Muscle of arm (tissue), 14 donors: ENCODE measurements at places on chromosomes 7 and 10. TPM values are rescaled to one million over a fixed set of nuclear protein-coding genes. Genes with fewer than 3 reads are reported as not detected.
A peak's percentile ranks its signal among the peaks of the same experiment; 100 is the strongest.

DNA sequence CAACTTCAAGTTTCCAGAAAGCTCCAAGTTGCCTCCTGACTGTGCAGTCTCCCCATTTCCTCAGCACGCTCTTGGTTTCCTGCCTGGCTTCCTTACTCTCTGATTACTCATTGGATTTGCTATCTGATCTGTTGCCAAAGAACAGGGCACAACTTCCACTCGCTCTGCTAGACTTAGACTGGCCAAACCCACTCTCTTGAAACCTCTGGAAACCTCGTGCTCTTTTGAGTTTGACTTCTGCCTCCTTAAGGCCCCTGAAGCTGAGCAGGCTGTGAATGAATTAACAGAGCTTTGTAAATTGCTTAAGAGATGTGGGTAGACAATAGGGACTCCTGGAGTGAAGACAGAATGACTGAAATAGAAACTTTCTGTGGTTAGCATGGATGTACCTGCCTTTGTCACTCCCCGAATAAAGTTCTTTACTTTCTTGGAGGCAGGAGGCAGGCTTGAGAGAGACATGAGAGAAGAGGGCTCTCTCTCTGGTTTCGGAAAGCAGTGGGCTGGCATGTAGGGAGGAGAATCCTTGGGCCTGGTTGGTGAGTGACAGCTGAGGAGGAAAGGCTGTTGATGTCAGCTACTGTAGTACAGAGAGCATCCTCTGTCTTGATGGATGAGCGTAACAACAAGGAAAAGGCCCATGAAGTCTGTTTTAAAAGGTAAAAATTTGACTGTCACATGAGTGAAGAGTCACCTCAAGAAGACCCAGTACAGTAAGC, 70.8 kb downstream of the CHN2 start:
- no peak for DNase-seq

Gene TBXAS1
- 3.8 TPM for polyA plus RNA-seq

DNA sequence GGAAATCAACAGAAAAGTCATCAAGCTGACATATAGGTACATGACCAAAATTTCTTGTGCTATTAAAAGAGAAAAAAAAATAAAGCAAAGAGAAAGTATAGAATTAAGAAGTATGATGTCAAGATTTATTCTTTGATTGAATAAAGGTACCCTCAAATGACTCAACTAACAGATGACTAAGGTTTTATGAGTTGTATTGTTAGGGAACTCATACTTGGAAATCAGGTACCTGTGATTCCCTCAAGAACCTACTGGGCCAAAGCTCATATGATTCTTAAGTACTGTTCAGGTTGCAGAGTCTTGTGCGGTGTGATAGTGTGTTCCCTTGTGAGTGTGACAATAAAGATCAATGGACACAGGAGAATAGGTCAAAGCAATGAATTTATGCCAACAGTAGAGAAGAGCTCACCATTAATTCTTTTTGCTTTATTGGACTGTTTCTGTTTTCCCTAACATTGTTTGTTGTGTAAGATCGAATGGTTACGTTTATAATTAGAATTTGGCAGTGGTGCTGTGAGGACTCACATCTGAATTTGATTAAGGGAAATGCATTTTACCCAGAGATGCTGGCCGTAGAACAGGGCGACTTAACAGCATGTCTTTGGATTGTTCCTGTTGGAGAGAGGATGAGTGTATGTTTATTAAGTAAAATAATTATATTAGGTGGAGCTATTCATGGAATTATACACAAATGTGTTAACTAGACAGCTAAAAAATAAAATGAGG, 293.2 kb upstream of the SEMA3D start:
- peak; percentile 70 for DNase-seq

GRCh38 chr7:158017111-158018097, 570.2 kb downstream of the PTPRN2 start:
- peak; percentile 11 for DNase-seq

- no peak for DNase-seq
Observed at GRCh38 chr7:101864039-101864438, 46.6 kb downstream of the CUX1 start.

- DNase-seq = no peak
Observed at GRCh38 chr10:35056133-35056532, 34.0 kb downstream of the CUL2 start.

DNA sequence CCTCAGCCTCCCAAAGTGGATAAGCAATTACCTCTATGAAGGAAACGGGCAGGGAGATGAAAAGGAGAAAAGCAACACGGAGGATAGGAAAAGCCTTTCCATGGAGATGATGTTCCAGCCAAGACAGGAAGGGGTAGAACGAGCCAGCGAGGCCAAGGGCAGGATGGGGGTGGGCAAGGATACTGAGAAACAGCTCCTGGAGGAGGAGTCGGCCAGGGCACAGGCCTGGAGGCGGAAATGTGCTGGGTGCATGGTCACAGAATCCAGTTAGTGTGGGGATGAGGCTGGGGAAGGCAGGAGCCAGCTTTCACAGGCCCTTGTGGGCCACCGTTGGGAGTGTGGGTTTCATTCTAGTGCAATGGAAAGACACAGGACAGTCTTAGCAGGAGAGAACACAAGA, 162.6 kb downstream of the JAZF1 start:
- no peak for DNase-seq

- DNase-seq = peak; percentile 93
Observed at GRCh38 chr10:78805176-78805575, 263.6 kb upstream of the ZMIZ1 start.

- no peak for DNase-seq
Observed at GRCh38 chr7:18347170-18347569, 148.4 kb upstream of the HDAC9 start.

DNA sequence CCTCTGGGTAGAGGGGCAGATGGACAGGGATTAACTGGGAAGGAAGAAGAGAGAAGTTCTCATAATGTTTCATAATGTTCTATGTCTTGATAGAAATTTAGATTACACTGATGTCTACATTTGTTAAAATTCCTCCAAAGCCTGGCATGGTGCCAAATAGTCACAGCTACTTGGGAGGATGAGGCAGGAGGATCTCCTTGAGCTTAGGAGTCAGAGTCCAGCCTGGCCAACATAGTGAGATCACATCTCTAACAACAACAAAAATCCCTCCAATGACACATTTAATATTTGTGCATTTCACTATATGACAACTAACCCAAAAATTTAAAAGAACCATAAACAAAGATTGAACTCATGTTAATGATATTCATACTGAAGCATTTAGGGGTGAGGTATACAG, 33.0 kb upstream of the PPP1R3C start:
- DNase-seq = no peak

Gene NUTM2A
- 3.4 TPM for polyA plus RNA-seq

- DNase-seq = peak; percentile 21
Observed at GRCh38 chr7:157250605-157251228, 86.1 kb upstream of the DNAJB6 start.

Gene LDB3
- polyA plus RNA-seq = 871 TPM

GRCh38 chr7:6359021-6359420, 86.6 kb upstream of the CYTH3 start:
- DNase-seq = no peak

- no peak for DNase-seq
Observed at GRCh38 chr7:1418505-1419309, 40.6 kb downstream of the MICALL2 start.

GRCh38 chr7:75915416-75916156, 631 bp downstream of the POR start:
- DNase-seq = no peak

- no peak for DNase-seq
Observed at GRCh38 chr7:44849885-44850544, 2.1 kb upstream of the H2AZ2 start.

Gene ZNF365
- polyA plus RNA-seq = 0.14 TPM

DNA sequence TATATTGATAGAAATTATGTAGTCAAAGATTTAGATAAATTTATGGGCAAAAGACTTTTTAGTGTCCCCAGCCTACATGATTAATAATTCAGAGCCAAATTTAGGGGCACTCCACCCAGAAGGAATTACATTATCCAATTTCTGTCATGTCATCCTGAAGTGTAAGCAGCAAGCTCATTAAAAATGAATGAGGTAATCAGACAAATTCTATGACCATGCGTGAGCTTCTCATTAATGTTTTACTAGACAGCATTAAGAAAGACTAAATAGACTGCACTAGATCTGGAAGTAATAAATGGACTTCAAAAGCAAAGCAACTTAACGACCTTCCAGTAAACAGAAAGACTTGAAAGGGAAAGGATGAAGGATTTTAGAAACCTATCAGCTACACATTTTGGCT, 22.7 kb upstream of the TRUB1 start:
- DNase-seq = no peak

Gene HOXA1
- 0.35 TPM for polyA plus RNA-seq

Gene CRTAC1
- 0.45 TPM for polyA plus RNA-seq

DNA sequence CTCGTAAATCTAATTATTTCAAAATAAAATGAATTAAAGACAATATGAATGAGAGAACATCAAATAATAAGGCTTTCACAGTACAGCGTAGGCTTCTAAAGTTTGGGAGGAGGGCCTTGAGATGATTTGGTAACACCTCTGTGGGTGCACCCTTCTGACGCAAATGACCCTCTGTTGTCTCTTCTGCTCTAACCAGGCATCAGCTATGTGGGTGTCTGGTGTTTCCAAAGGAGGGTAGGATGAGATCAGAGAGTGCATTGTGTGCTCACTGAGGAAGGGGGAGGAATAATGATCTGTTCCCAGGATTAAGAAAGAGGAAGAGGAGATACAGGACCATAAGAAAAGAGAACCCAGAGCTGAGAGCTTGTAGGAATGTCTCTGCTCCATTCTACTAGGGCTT, 420.4 kb downstream of the SDK1 start:
- DNase-seq = no peak

Gene ADCY1
- polyA plus RNA-seq = 10.5 TPM

DNA sequence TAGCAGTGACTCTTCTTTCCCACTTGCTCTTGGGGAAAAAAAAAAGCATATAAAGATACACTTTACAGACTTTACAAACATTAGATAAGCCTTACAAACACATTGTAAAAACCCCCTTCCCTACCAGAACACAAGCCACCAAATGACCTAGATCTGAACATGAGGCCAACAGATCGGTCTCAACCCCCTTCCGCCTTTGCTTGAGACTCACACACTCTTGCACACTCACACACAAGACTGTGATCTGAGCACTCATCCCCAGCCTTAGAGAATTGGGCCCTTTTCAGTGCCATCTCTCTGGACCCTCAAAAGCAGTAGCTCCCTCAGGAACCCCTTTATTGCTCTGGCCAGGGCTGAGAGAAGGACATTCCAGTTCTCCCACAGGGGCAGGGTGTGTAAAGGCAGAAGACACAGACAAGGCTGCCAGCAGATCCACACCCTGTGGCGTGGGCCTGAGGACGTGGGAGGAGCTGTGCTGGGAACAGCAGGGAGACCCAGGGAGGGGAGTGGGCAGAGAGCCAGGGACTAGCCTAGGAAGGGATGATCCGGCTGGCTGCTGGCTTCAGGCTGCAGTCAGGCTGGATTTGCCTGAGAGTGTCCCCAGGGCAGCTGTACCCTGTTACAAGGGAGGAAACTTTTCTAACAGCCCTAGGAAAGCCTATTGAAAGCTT, 206.7 kb downstream of the KIAA1217 start:
- DNase-seq = peak; percentile 81

Gene HOXA11
- polyA plus RNA-seq = 3.8 TPM
